Activated CD8-positive, alpha-beta memory T cell treated with anti-CD3 and anti-CD28 coated beads, Interleukin-2, amount 50 U/mL, for 48 hours (primary cell): ENCODE measurements at places on chromosomes 12 and 14.

- no peak for DNase-seq
Measured at GRCh38 chr12:46445551-46446235, 73.1 kb upstream of the SLC38A2 start.

DNA sequence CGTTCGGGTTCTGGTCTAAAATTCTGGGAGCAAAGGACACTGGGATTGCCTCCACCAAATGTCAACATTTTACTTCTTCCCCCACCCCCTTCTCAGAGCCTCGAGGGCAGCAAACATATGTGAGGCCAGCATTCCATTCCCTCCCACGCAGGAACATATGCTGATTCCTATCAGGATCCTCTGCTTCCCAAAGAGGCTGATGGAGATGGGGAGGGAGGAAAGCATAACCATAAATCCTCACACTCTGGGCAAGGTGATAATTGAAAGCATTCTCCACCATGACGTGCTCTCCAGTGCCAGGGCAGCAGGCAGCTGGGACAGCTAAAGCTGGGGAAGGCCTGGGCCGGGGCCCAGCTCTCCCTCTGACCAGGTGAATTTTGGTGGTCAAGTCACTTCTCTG lies 395.0 kb downstream of the ZFP36L1 start:
- no peak for DNase-seq

DNA sequence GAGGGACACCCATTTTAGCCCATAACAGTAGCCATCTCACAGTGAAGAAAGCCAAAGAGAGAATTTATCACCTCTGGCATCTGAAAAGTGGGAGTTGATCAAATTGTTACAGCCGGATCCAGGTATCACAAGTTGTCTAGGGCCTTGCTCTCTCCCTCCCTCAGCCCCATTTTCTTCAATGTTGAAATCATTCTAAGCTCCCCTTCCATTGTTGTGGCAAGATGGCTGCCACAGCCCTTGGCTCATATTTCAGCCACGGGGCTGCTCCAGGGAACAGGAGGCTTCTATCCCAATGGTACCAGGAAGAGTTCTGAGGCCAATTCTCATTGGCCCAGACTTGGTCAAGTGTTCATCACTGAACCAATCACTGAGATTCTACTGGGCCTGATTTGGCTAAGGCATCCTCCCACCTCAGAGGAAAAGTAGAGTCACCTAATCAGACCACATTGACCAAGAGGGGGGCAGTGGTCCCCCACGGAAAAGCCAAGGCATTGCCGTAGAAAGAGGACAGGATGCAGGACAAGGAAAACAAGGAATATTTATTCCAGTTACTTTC lies 106.2 kb downstream of the GPATCH2L start:
- no peak for DNase-seq

DNA sequence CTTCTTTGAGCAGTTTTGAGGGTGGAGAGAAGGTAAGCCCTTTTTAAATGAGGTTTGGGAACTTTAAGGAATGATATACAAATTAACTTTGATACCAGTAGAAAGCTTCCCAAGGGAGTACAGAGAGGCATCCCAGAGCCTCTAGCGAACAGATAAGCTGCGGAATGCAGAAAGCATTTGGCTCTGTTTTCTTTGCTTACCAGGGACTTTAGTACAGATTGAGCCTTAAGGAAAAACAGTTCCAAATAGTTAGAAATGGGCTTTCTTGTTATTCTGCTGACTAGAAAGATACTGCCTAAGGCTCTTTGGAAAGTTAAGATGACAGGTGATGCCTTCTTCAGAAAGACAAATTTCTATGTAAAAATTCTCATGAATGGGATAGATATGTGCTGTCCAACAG lies 261.7 kb upstream of the FOXN3 start:
- no peak for DNase-seq
